Activated naive CD4-positive, alpha-beta T cell (primary cell): ENCODE measurements at places on chromosomes 7 and 10.
A peak's percentile ranks its signal among the peaks of the same experiment; 100 is the strongest.

DNA sequence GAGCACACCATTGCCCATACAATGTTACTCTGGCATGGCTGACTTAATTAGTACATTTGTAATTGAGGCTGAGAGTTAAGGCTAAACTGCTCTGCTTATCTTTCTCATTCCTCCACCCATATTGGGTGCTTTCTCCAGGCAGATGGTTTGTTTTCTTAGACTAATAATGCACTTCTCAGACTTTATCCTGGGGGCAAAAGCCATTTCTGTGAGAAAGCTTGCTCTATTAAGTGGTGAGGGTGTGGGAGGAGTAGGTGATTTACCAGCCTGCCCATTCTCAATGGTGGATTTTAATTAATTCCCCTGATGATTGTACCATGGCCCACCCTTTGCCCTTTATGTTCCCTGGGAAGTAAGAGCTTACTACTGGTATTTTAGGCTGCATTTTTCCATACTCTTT, 174.8 kb downstream of the FOXP2 start:
- no peak for DNase-seq

- no peak for DNase-seq
These were observed 117.4 kb downstream of the TES start for GRCh38 chr7:116327752-116328151.

DNA sequence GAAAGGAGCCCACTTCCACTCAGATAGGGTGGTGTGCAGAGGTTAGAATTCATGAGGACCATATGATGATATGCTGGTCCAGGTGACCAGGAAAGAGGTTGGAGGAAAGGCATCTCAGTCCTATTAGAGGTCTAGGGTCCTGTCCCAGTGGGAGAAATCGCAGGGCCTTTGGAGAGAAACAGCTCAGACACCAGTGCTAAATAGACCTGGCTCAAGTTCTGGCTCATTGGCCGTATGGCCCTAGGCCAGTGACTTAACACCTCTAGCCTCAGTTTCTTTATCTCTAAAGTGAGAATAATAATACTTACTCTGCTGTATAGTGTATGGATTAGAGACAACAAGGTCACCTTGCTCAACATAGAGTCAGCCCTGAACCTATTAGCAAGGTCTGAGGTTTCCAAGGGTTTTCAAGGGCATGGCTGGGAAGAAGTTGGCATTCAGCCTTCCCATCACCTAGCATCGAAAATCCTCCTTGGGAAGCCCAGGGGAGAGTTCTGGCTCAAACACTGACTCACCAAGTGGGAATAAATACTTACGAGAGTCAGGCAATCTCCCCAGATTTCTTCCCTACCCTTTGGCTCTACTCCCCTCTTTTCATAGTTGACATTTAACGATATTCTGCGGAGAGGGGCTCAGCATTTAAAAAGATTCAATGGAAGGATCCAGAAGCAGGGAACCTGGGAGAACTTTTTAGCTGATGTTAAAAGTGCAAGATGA, 473.1 kb upstream of the PODXL start:
- DNase-seq = no peak

DNA sequence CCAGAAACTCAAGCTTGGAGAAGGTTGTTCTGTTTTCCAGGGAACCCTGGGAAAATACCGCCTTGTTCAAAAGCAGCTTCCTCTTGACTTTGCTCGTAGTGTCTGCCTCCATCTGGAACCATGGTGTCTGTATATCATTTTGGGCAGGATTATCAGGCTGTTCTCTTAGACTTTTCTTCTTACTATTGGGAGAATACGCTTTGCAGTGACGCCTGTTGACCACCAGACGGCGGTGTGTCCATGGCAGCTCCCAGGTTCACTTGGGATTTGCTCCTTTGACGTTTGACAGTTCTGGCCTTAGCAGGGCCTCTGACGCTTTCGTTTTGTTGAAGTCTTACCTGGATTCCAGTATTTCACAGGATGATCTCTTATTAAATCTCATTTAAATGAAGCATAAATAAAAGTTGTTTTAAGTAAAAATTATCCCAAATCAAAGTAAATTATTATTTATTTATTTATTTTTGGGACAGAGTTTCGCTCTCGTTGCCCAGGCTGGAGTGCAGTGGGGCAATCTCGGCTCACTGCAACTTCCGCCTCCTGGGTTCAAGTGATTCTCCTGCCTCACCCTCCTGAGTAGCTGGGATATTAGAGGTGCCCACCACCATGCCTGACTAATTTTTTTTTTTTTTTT, 41.8 kb upstream of the GJD4 start:
- peak; percentile 12 for DNase-seq

- DNase-seq = no peak
These were observed 118.1 kb downstream of the SEMA3D start for GRCh38 chr7:85068799-85069198.

- no peak for DNase-seq
These were observed 51.5 kb downstream of the CCDC71L start for GRCh38 chr7:106609416-106609815.

DNA sequence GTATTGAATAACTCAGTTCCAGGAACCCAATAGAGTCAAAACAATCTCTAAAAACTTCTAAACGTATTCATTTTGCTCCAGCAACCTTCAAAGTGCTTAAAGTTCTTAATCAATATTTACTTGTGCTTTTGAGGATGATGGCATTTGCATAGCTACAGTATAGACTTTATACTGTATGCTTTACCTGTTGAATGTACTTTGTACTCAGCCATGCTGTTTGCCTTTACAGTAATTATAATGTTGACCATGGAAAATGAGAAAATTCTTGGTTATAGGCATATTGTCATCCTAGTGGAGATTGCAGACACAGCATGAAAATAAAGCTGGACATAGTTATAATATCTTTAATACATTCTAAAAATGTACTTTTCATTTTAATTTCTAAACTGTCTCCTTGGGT, 762.7 kb upstream of the PHF14 start:
- DNase-seq = no peak

- DNase-seq = no peak
These were observed 193.2 kb downstream of the ELFN1 start for GRCh38 chr7:1863091-1863900.

DNA sequence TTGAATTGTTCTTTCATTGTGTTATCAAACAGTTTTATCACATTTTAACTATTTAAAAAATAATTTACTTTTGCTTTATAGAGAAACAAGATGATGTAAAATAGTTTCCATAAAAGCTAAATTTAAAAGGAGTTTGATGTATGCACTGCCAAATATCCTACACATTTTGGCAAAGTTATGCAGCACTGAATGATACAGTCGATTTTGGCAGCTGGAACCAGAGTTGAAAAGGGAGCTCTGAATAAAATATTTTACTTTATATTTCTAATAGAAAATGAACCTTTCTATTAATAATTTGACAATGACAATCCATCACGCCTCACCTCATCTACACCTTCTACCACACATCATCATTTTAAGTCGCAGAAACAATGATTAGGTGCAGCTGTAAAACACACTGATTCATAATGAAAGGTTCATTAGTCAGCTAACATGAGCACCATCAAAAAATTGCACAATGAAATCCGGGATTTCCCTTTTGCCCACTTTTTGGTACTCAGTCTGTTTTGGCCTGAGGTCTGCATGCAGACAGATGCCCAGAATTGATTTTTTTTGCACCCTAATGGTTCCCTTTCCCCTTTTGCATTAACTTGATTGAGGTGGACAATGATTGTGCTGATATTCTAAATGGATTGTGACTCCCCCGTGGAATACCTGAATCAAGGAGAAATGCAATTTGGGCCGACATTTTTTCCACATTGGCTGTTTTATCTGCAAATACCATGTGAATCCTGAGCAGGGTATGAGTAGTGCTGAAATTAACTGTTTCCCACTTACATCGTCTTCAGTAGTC, 105.8 kb downstream of the THSD7A start:
- DNase-seq = no peak

DNA sequence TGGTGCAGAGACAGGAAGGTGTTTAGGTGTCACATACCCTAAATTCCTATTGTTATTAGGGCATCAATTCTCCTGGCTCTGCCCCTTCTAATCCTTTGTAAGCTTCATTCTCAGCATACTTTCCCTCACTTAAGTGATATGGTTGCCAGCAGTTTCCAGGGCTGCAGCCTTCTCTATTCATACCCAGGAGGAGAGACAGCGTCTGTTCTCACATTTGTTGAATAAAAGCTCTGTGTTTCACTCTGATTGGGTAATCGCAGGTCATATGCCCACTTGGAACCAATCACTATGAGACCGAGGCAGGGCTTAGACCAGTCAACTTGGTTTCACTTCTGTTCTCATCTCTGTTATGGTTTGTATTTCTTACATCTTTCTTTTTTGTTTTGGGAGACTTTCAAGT, 109.6 kb upstream of the MTPN start:
- DNase-seq = no peak

DNA sequence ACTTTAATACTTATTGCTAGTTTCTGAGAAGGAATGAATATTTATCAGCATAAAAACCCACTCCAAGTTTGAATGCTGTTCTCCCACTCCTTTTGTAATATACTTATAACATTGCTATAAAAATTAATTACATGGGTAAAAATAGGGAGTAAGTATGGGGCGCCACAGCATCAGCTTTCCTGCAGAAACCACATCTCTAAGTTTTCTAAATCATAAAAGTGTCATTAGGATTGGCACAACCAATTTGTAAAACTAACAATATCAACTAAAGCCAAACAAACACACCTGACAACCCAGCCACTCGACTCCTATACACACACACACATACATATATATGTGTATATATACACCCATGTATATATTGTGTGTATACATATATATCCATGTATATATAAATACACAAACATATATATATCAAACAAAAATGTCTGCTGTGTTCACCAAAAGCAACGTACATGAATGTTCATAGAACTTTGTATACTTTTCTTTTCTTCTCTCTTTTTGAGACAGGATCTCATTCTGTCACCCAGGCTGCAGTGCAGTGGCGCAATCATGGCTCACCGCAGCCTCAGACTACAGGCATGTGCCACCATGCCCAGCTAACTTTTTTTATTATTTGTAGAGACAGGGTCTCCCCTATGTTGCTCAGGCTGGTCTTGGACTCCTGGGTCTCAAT, 14.8 kb upstream of the LRRC17 start:
- DNase-seq = no peak

DNA sequence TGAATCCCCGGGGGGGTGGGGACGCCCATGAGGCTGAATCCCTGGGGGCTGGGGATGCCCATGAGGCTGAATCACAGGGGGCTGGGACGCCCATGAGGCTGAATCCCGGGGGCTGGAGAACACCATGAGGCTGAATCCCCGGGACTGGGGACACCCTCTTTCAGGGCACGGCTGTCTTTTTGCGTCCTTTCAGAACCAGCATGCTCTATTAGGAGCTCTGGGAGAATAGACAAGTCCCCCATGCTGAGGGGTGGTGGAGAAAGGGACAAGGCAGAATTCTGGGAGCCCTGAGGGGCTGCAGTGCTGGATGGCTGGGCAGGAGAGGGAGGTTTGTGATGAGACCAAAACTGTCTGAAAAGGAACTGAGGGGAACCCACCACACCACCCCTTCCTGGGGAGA, 257.3 kb upstream of the TCERG1L start:
- DNase-seq = no peak

DNA sequence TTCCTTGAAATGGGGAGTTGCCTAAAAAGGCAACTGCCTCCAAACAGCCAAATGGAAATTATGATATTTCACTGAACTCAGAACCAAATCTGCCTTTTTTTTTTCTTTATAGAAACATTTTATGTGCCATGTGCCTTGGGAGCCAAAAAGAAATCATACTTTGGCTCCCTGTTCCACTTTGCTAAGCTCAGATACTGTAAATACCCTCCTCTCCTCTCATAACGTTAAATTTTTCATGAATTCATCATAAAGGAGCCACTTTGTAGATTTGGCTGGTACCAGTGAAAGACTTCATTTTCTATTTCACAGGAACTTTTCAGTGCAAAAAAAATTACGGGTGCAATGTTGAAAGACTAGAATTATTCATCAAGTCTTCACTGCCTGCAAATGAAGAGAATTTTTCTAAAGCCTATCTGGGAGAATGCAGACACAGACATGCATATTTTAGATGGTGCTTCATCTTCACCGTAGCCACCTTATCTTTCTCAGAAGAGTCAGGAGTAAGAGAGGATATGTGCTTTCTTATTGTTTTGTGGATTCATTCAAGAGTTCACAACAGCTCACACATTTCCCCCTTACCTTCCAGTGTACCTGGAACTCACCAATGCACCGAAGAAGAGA, 742.3 kb upstream of the GALNT17 start:
- DNase-seq = no peak

DNA sequence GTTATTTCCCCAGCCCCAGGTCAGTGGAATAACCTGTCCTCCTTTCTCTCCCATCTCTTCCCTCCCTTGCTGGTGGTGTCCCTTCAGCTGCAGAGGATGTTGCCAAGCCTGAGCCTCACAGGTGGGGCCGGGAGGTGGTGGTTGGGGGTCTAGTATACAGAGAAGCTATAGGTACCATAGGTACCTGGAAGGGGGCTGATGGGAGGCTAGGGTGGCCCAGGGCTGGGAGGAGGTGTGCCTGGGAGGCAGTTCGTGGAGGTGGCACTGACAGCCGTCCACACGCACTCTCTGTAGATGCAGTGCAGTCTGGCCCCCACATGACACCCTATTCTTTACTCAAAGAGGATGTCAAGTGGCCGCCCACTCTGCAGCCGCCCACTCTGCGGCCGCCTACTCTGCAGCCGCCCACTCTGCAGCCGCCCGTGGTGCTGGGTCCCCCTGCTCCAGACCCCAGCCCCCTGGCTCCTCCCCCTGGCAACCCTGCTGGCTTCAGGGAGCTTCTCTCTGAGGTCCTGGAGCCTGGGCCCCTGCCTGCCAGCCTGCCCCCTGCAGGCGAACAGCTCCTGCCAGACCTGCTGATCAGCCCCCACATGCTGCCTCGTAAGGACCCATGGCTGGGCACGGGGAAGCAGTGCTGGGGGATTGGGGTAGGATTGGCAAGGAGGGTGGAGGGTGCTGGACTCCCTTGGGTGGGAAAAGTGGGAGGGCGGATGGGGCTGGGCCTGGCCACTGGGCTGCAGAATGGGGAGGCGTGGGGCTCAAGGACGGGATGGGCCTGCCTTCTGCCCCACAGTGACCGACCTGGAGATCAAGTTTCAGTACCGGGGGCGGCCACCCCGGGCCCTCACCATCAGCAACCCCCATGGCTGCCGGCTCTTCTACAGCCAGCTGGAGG, 9.5 kb downstream of the IRF5 start:
- no peak for DNase-seq

GRCh38 chr10:94858005-94858404, 80.5 kb upstream of the CYP2C9 start:
- DNase-seq = no peak

GRCh38 chr10:21173802-21174714, 276.9 kb upstream of the NEBL start:
- DNase-seq = no peak

GRCh38 chr7:87589631-87590030, 11.1 kb downstream of the ABCB1 start:
- no peak for DNase-seq
